ENCODE measurements at places on chromosomes 5 and 9.
A peak's percentile ranks its signal among the peaks of the same experiment; 100 is the strongest.

DNA sequence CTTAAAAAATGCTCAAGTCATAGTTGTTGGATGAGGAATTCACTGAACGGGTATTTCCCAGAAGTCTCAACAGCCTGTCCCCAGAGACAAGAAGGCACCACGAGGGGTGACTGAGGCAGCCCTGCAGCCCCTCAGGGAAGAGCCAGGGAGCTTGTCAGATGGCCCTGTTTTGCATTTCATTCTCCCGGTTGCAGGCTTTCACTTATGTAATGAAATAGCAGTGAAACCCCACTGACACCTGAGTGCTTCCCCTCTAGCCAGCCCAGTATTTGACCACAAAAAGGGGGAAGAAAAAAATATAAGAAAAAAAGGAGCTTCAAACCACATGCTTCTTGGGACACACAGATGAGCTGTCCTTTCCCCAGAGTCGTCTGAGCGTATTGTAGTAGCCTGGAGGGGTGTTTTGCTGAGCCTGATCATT lies 75.3 kb upstream of the IL12B start:
- DNase-seq: no peak

- no peak for DNase-seq
These were observed 1.1 kb upstream of the GPSM1 start for GRCh38 chr9:136326061-136326760.

DNA sequence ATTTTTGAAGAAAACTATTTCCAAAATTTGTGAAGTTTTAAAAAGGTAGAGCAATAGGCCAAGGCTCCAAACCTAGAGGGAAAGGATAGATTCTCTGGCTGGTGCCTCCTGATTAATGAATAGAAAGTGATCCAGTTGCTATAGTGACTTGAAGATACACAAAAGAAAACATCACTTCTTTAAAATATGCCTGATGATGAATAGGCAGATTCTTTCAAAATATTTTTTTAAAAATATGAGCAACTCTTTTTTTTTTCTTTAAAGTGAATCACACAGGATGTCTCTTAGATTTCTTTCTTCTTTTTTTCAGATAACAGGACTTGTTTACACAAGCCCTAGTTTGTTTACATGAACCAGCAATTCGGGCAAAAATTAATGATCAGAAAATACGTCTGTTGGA lies 124.4 kb downstream of the RFK start:
- no peak for DNase-seq

DNA sequence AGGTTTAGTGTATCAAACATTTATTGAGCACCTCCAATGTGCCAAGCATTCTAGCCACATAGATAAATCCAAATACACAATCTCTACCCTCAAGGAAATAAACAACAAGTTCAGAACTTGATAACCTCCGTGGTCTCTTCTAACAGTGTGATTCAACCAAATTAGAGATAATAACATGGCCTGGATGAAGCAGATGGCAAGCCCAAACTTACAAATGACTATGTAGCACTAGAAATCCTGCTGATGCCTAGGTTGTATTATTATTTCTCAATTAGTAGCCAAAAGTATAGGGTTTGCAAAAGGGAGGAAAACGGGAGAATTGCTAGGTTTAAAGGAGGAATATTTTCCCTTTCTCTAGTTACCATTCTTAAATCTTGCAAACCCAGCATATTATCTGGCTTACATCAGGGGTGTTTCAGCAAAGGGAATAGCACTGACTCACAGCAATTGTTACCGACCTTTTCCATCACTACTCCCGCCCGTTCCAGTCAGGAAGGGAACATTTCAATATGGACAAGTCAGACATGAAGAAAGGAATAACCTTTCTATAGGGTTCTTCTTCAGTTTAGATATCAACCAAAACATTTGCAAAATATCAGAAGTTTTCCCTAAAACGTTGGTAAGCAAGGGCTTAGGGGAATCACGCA lies 2.3 kb downstream of the DPYSL3 start:
- no peak for DNase-seq

DNA sequence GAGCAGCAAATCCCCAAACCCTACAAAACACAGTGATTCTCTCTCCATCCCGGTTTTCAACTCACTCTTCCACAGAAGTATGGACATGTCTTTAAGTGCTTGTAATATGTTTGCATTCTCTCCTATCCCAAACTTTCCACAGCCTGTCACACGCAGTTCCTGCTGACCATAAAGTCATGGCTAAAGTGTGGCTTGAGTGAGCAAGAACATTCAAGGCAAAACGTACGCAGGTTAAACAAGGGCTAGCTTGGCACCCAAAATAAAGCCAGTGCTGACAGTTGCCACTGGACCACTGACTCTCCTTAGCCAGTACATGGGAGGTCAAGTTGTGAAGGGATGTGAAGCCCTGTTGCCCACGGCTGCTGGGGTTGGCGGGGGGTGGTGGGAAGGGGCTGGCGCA lies 211.1 kb upstream of the IRX1 start:
- DNase-seq: peak; percentile 20

DNA sequence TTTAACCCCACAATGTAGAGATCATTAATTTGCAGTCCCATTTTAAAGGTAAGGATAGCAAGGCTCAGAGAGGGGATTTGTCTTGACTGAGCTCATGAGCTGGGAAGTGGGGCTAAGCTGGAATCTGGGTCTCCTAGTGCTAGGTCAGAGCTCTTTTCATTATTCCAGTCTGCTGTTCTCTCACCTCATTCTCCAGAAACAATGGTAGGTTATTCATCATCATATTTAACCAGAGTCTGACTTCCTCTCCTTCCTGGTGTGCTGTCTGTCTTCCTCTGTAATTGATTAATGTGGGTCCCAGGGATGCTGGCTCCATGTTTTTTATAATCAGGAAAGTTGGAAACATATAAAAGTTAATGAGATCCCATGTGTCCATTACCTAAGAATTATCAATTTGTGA lies 20.6 kb downstream of the C9orf43 start:
- DNase-seq: no peak

Measured in adrenal gland (tissue), 19 donors.